Dermis blood vessel endothelial cell (primary cell): ENCODE measurements at places on chromosomes 12 and 14. TPM values are rescaled to one million over a fixed set of nuclear protein-coding genes. Genes with fewer than 3 reads are reported as not detected.
A peak's percentile ranks its signal among the peaks of the same experiment; 100 is the strongest.

GRCh38 chr14:91946622-91947474 lies 646 bp downstream of the FBLN5 start:
- DNase-seq = no peak

TCL1A gene
- total RNA-seq = not detected in 2 replicates

KRT73 gene
- total RNA-seq = not detected in 2 replicates

- no peak for DNase-seq
These were observed 286.8 kb downstream of the LRIG3 start for GRCh38 chr12:58633479-58633878.

VDR gene
- under 0.01 and 0.47 TPM in 2 replicates for total RNA-seq

- peak; percentile 45 for DNase-seq
These were observed 1.6 kb upstream of the HDAC7 start for GRCh38 chr12:47821346-47821706.

- no peak for DNase-seq
These were observed 73.2 kb downstream of the RIMBP2 start for GRCh38 chr12:130642856-130643255.

- peak; percentile 4 for DNase-seq
These were observed 2.3 kb downstream of the RFX4 start for GRCh38 chr12:106585105-106585520.

DNA sequence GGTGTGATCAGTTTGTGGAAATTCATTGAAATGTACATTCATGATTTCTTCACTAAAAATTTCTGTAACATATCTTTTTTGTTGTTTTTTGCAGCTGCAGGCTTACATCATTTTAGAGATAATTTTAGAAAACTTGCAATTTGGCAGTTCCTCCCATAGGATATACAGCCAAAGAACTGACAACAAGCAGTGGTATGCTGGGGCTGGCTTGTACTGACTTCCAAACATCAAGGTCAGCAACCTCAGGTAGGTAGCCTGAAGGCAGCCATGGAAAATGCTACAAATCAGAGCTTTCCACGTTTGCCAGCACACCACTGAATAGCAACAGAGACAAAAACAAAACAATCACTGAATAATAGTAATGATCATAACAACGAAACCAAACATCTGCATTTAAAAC lies 21.2 kb downstream of the TRIM9 start:
- no peak for DNase-seq

C12orf42 gene
- 0.05 TPM in 1 of 2 replicates, not detected in the other for total RNA-seq

DNA sequence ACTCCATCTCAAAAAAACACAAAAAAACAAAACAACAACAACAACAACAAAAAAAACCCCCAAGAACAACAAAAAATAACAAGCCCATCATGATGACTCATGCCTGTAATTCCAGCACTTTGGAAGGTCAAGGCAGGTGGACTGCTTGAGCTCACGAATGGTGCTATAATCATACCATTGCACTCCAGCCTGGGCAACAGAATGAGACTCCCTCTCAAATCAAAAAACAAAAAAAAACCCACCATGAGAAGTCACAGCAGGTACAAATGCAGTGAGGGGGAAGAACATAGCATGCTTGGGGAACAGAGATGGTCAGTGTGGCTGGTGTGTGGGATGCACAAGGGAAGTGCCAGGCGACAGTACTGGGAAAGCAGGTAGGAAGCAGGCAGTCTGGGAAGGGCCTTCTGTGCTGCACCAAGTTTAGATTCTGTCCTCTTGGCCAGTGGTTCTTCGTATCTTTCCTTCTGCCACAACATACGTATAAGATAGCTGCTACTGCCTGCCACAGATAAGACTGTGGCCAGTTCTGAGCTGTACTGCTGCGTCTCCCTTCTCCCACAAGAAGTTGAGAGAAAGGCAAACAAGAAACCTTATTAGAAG lies 28.0 kb downstream of the ATG14 start:
- DNase-seq = no peak
